ENCODE measurements at places on chromosomes 6 and 20. TPM values are rescaled to one million over a fixed set of nuclear protein-coding genes. Genes with fewer than 3 reads are reported as not detected.

DNA sequence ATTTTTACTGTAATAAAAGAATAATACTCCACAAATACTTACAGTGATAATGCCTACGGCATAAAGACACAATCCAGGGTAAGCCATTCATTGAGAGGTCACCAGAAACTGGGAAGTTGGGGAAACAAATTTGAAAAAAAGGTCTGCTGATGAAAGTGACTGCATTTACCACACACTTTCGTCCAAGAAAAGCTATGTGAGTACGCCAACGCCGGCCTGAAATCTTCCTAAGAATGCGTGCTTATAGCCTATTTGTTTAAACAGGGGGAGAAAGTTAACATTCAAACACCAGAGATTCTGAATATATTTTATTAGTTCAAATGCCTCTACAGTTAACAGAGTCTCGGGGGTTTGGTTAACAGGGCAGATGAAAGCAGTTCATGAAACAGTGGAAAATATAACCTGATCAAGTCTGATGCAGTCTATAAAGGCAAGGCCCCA, 657 bp upstream of the LTV1 start:
- no peak for DNase-seq

- no peak for DNase-seq
Observed at GRCh38 chr6:131103901-131104300, 31.4 kb upstream of the AKAP7 start.

DNA sequence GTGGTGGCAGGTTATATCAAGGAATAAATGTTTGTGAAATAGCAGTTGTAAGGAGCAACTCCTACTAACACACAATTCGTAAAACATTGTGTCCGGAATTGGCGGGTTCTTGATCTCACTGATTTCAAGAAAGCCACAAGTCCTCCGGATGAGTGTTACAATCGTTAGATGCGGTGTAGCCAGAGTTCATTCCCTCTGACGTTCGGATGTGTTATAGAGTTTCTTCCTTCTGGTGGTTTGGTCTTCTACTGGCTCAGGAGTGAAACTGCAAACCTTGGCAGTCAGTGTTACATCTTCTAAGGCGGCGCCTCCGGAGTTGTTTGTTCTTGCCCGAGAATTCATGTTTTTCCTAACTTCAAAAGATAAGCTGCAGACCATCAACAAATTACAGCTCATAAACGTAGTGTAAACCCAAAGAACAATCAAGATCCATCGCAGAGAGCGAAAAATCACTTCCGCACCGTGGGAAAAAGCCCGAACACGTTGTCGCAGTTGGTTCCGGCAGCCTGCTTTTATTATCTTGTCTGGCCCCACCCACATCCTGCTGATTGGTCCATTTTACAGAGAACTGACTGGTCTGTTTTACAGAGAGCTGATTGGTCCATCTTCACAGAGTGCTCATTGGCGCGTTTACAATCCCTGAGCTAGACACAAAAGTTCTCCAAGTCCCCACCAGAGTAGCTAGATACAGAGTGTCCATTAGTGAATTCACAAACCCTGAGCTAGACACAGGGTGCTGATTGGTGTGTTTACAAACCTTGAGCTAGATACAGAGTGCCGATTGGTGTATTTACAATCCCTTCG, 58.2 kb downstream of the TRIM27 start:
- no peak for DNase-seq

DNA sequence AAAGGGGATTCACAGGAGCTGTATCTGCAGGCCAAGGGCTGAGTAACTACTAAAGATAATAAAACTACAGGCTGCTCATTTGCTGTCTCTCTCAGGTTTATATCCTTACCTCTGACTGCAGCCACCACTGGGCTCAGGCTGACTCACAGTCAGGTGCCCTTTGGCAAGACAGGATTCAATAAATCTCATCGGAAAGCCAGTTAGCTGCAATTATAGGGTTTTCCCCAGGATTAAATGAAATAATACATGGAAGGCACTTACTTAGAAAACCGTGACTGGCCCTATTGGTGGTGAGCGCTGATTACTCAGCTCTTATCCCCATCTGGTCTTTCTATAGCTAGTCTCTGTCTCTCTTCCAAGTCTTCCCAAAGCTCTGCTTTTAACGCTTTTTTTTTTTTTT, 26.4 kb downstream of the RMND1 start:
- DNase-seq, result no peak

DNA sequence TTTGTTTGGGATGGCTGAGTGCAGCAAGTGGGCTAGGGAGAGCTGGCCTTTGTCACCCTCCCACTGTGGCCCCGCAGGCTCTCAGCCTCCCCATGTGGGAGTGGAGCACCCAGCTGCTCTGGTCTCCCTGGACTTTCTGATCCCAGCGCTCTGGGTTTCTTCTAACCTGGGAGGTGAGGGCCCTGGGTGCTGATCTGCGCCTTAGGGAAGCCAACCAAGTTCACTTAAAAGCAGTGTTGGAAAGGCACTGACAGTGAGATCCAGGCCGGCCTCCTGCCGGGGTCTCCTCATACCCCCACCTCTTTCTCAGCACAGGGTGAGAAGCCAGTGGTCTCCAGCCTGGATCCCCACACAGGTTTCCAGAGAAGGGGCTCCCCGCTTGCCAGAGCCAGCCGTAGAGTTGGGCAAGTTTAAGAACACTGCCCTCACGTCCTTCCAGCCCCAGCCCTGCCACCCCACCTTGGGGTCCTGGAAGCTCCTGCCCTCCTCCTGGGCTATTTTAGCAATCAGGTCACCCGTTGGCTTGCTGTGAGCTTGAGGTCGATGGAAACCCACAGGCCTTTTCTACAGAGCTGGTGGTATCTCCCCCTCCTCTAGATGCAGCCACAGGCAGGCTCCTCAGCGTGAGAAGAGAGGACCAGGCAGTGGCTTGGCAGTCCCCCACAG, 9.6 kb downstream of the C20orf203 start:
- DNase-seq, result no peak

- DNase-seq, result no peak
Observed at GRCh38 chr20:3160418-3160817, 753 bp upstream of the FASTKD5 start.

DNA sequence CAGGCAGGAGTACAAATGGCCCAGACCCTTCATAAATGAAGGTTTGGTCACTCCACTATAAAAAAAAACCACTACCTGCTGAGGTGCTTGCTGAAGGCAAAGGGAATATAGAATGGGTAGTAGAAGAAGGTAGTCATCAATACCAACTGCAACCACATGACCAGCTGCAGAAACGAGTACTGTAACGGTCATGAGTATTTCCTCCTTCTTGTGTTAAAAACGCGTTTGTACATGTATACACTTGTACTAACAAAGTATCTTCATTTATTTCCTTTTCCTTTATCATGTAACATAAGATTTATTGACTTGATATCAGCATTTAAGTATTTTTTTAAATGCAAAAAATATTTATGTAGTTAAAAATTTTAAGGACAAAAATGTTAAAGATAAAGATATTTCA, 238.6 kb downstream of the TFAP2B start:
- DNase-seq, result no peak

- no peak for DNase-seq
Observed at GRCh38 chr6:117557951-117558350, 44.4 kb downstream of the GOPC start.

Gene LY6G6F
- not detected for total RNA-seq

Gene HLA-DMA
- 65.3 TPM for total RNA-seq

Gene CD93
- total RNA-seq, result 53.7 TPM

Gene OR2H1
- total RNA-seq, result not detected

Gene AFG1L
- total RNA-seq, result 14.5 TPM
